ENCODE measurements at places on chromosomes 12 and 14. TPM values are rescaled to one million over a fixed set of nuclear protein-coding genes. Genes with fewer than 3 reads are reported as not detected.

DNA sequence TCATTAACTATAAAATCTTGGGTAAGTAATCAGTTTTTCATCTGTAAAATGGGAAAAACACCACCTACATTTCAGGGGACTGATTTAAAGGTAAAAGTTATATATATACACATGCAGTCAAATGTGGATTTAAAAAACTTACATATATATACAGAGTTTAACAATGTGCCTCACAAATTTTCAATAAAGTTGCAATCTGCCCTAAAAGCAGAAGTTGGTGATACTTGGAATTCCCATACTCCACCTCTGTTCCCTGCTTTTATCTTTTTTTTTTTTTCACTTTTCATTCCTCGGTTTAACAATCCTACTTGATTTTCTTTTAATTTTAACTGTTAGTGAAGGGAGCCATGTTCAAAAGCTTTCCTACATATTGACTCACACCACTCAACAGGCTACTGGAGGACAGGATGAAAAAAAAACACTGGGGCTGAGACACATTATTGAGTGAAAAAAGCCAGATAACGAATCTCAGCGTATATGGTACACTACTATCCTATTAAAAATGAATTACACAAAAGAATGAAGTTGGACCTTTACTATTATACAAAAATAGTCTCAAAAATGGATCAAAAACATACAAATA is 24.3 kb downstream of the SPPL3 start:
- no peak for DNase-seq

DNA sequence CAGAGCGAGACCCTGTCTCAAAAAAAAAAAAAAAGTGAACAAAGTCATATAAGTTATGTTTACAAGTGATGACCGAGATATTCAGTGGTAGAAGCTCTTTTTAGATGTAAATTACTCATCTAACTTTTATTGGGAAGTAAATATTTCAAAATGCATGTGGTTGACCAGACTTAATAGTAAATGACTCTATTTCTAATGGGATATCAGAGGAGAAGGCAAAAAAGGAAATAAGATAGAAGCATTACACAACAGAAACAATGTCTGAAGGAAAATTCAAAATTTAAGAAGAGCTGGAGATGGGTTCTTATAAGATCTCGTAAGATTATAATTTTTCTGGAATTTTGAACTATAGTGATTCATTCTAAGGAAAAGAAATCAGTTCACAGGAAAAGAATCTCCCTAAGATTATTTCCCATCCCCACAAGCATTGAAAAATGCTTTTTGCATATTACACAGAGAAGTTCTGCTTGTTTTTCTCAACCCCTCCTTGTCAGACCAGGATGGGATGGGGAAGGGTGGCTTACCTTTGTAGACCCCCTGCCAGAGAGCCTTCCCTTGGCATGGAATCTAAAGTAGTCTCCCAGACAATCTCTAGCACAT is 63.1 kb upstream of the STK38L start:
- DNase-seq, result no peak

- no peak for DNase-seq
These were observed at the start of gene BMP4 for GRCh38 chr14:53956427-53957201. Gene BMP4 (minus strand): TSS chr14:53956825. CDS start chr14:53952222, 4,603 bp downstream.

DNA sequence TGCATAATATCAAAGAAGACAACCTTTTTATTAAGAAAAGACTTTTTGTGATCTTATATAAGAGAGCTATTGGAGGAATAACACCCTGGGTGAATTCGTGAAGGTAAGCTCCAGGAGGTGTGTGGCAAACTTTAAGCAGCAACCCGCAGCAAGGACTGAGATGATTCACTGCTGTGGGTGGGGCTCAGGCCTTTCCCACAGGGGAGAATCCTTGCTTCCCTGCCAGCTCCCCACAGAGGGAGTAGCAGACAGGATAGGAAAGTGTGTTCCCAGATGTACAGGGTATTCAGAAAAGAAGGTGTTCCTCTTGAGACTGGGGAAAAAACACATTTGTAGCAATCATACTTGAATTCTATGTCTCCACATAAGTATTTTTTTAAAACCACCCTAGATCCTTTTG is 9.2 kb downstream of the NDUFA12 start:
- DNase-seq, result no peak

DNA sequence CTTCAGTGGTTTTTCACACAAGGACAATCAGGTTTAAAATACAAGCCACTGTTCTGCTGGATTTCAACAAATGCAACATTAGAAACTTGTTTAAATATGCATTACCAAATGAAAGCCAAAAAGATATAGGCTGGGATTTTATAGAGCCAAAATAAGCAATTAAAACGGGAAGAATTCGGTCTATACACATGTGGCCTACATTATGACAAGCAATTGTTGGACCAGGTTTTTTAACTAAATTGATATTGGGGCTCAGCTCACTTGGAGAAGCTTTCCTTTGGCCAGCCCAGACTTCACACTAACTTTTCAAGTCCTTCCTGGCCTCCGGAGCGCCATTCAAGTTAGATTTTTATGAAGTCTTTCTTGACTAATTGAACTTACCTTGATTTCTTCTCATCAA is 16.9 kb upstream of the PDE3A start:
- no peak for DNase-seq

DNA sequence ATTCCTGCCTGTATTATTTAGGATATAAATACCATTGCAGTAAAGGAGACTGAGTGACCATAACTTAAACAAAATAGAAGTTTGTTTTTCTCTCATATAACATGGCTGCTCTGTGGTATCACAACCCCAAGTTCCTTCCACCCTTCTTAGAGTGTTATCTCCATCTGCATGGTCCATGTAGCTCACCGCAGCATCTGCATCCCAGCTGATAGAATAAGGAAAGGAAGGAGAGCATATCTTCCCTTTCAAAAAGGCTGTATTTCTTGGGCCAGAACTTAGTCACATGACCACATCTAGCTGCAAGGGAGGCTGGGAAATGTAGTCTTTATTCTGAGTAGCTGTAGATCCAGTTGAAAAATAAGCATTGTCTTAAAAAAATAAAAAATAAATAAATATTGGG is 184.8 kb upstream of the NUDT4 start:
- no peak for DNase-seq

GRCh38 chr12:122423258-122424165 is 1.0 kb upstream of the CLIP1 start:
- no peak for DNase-seq

GRCh38 chr12:110501399-110501751 is 536 bp downstream of the VPS29 start:
- no peak for DNase-seq

GRCh38 chr12:130719263-130719859 is 3.3 kb upstream of the RIMBP2 start:
- DNase-seq, result no peak

DNA sequence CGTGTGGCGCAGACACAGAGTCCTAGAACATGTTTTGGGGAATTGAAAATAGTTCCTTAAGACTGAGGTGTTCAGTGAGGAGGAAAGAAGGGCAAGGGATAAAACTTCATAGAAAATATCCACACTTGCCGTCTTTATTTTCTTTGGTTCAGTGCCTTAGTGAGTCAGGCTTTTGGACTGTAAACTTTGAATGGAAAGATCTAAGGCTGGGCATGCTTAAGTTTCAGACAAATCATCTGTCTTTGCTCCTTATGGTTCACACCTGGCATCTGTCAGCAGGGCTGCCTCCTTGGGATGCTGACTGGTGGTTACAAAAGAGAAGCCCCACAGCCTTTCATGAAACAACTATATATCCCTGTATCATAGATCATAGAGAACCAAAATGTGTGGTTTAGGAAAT is 136.3 kb upstream of the PRICKLE1 start:
- DNase-seq, result no peak

- DNase-seq, result no peak
These were observed 80.3 kb downstream of the ESRRB start for GRCh38 chr14:76456200-76456599.

DNA sequence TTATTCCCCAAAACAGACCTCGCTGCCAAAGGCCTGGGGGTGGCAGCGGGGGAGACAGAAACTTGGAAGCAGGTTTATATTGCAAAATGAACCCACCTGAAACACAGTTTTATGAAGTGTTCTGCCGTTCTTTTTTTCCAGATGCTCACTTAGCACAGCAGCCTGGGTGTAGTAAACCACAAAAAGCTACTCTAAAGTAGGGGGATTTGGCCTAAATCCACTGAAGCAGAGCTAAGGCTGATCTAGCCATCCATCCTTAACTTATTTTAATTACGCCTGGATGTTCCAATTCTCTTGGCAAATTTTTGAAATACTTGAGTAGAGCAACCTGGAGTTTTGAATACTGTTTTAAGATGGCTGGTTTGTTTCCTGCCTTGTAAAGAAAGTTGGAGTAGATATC is 121.2 kb downstream of the GPR135 start:
- DNase-seq, result no peak

DNA sequence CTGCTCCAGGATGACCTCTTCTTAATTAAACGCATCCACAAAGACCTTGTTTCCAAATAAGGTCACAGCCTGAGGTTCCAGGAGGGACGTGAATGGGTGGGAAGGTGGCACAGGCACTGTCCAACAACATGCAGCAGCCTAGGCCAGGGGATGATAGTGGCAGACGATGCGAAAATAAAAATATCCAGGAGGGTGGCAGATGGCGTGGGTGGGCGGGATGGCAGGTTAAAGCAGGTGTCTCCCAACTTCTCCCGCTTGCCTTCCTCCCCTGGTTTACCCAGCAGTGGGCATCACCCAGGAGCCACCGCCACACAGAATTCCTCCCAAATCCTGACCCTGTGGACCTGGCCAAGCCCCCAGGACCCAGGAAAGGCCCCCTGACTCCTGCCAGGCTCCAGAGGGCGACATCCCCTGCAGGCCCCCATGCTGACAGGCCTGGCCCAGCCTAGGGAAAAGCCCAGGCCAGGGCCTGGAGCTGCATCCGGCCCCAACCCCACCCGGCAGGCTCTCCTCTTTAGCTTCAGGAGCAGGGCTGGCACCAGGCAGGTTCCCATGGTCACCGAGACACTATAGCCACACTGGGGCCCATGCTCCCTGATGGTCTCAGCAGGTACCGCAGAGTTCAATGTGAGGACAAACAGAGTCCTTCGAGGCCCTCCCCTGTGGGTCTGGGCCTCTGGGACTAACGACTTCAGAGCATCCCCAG is 9.7 kb downstream of the NCOR2 start:
- DNase-seq, result no peak

The SYCP3 gene
- not detected for total RNA-seq

The RTL1 gene
- total RNA-seq, result not detected

The TMEM116 gene
- total RNA-seq, result 6.0 TPM

The NT5DC3 gene
- 7.1 TPM for total RNA-seq

The PPP1R1A gene
- total RNA-seq, result 184 TPM

The AVPR1A gene
- total RNA-seq, result 12.1 TPM

The PGF gene
- 2.9 TPM for total RNA-seq

The LBHD2 gene
- total RNA-seq, result 3.1 TPM

The PCED1B gene
- 6.1 TPM for total RNA-seq
